ENCODE measurements at places on chromosomes 1 and 21. TPM values are rescaled to one million over a fixed set of nuclear protein-coding genes. Genes with fewer than 3 reads are reported as not detected.

FAM72C gene
- 49.2 TPM for total RNA-seq

AKIRIN1 gene
- 73.9 TPM for total RNA-seq

LINGO4 gene
- 0.88 TPM for total RNA-seq

STMN1 gene
- total RNA-seq, result 379 TPM

SELE gene
- not detected for total RNA-seq

Data from activated T-cell treated with anti-CD3 and anti-CD28 coated beads, Interleukin-2, amount 50 U/mL, for 72 hours (primary cell).